ENCODE measurements at places on chromosomes 1 and 21.

DNA sequence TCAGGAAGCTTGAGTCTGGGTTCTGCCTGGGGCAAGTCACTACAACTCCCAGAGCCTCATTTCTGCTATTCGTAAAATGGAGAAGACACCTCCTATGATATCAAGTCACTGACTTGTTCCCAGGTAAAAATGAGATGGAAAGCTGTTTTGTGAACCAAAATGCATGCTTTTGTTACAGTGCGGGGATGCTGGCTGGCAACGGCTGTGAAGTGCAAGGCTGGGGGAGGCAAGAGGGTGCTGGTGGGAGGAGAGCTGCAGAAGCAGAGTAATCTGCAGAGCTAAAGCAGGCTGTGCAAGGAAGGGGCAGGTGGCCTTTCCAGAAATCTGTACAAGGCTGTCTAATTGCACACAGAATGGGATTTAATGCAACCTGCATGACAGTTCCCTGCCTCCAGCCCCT, 150.9 kb downstream of the CNIH3 start:
- no peak for DNase-seq

- DNase-seq = no peak
These were observed 7.7 kb downstream of the ITPKB start for GRCh38 chr1:226731257-226731893.

DNA sequence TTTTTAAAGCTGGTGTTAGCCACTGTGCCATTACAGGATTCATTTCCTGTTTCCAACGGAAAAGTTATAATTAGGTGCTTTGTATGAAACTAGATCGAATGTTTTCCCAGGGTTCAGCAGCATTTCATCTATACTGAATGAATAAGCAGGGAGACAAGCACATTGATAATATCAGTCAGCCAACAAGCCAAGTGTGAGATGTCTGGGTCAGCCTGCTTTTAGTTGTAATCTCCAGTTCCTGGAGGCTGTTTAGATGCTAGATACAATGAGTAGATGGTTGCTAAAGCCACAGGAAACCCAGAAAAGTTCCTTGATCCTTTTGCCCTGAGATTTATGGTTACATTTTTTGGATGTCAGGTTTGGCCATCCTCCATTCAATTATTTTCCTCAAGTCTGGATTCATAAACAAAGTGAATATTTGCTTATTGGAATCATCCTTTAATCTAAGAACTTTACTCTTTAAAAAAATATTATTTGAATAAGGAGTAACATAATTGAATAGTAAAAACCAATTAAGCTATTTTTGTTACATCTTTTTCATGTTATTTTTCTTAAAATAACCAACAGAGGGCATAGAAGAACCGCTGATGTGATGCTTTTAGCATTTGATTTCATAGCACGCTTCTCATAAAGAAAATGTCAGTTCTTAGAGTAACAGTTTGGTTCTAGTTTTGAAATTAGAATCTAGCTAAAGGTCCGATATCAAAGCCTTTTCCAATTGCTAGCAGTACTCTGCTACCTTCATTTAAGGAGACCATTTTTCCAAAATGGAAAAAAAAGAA, 76.6 kb downstream of the HSPA13 start:
- no peak for DNase-seq

GRCh38 chr1:7373876-7374562, 397.1 kb upstream of the VAMP3 start:
- no peak for DNase-seq

DNA sequence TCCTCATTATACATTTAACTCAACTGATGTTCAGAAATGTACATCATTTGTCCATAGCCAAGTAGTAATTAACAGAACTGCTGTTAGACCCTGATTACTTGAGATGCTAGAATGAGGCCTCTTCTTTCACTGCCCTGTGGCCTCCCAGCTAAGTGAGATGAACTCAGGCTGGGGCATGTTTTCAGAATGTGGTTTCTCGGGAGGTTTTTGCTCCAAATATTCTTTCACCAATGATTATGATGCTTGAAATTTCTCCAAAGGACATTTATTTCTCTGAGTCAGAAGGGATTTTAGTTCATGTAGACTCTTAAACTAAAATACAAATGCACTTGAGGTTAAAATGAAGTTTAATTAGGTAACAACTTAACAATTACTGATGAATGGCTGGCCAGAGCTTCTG, 34.6 kb upstream of the ADAMTS5 start:
- no peak for DNase-seq

- no peak for DNase-seq
These were observed 792 bp downstream of the GOLPH3L start for GRCh38 chr1:150696162-150696561.

GRCh38 chr1:159911326-159912070, 11.5 kb upstream of the CFAP45 start:
- DNase-seq = no peak

GRCh38 chr21:17644186-17644585, 31.5 kb upstream of the BTG3 start:
- DNase-seq = no peak

- DNase-seq = no peak
These were observed 225.4 kb upstream of the NRIP1 start for GRCh38 chr21:15289896-15290841.

DNA sequence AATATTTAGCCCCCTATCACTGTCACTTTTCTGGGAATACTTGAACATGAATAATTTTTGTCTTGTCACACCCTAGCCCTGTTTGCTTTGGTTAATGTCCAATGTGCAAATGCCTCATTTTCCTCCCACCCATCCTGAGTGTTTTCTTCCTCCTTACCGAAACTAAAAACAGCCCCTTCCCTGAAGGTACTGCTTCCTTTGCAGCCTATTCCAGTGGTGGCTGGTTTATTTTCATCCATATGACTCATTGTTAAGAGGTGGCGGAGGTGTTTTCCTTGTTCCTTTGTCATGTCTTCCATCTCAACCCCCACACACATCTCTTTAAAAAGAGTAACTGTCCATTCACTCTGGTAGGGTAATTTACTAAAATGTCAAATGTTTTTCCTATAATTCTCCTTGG, 40.4 kb downstream of the CD55 start:
- no peak for DNase-seq

DNA sequence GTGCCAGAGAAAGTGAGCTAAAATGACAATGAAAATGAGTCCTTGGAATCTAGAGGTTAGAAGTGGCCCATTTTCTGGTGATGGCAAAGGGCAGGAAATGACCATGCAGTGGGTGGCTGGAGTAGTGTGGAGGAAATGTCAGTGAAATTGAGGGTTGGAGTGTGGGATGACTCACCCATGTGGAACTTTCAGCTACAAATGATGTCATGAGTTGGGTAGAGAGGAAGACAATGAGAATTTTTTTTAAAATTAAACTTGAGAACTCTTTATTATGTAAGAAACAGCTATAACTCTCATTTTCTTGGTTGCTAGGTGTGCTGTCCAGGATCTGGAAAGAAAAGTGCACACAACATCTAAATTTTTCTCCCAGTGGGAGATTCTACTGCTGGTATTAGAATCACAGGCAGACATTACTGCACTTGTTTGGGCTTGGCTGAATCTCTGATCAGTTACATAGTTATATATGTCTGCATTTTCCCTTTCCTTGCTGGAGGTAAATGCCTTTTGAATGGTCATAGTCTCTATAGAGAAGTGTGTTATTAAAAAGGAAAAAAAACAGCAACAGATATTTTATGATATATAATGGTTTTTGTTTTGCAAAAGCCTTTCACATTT, 56.8 kb upstream of the GNG12 start:
- no peak for DNase-seq

DNA sequence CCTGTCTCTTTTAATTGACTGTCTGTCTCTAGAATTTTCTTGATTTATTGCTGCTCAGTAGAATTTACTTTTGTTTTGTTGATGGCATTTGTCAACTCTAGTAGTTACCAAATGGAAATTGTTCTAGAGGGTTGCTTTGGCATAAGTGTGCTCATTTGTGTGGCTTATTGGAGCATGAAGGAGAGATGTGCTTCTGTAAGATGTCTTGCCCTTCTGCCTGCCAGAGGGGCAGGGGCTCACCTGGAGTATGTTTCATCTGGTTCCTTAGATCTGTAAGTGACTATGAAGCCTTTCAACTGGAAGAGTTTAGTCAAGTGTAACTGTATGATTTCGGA, 345.5 kb downstream of the DISC1 start:
- DNase-seq = no peak

DNA sequence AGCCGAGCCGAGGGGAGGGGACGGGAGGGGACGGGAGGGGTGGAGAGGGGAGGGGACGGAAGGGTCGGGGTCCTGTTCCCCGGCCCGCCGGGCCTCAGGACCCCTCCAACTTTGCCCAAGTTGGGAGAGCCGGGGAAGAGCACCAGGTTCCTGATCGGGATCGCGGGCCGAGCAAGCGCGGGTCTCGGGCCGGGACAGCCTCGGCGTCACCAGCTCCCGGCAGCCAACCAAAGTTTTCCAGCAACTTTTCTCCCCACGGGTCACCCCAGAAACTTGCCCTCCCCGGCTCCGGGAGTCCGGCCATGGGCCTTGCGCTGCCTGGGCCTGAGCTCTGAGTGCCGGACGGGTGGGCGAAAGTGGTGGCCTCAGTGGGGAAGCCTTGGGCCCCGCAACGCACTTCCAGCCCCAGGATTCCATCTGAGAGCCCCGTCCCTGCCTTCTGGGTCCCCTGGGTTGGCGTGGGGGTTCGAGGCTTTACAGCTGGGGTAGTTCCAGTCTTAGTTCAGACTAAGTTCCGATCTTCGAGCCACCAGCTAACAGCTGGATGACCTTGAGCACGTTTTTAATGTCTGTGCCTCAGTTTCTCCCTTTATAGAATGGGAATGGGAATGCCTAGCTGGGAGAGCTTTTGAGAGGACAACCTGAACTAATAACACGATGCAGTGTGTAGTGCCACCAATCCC, 458 bp downstream of the ZC3H12A start:
- peak; percentile 65 for DNase-seq

GRCh38 chr1:170030212-170030611, 44.3 kb downstream of the KIFAP3 start:
- no peak for DNase-seq

- DNase-seq = no peak
These were observed 36.2 kb upstream of the LYST start for GRCh38 chr1:235902677-235903542.

- DNase-seq = no peak
These were observed 6.3 kb upstream of the ERRFI1 start for GRCh38 chr1:8032366-8032910.

- no peak for DNase-seq
These were observed 33.7 kb downstream of the PTGFRN start for GRCh38 chr1:116943438-116943837.

- DNase-seq = no peak
These were observed 343.1 kb downstream of the NPHP4 start for GRCh38 chr1:5649166-5649551.

GRCh38 chr1:86356247-86356646, 39.9 kb downstream of the ODF2L start:
- peak; percentile 23 for DNase-seq

DNA sequence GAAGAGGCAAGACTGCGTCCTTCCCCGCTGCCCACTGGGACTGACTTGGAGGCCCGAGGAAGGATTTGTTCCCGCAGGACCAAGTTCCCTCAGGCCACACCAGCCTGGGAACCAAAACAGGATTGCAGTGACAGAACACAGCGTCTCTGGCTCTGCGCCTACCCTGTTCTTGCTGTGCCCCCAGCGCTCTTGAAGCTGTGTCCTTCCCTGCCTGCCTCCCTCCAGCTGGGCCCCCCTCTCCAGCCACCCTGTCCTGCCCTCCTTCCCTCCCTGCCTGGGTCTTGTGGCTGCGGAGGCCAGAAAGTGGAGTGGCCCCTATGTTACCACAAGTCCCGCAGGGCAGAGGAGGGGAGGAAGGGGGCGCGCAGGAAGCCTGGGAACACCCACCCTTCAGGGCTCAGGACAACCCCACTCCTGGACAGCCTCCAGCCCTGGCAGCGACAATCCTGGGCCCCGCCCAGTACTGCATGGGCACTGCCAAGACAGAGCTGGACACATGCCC, 164.9 kb downstream of the DYRK1A start:
- DNase-seq = peak; percentile 64

DNA sequence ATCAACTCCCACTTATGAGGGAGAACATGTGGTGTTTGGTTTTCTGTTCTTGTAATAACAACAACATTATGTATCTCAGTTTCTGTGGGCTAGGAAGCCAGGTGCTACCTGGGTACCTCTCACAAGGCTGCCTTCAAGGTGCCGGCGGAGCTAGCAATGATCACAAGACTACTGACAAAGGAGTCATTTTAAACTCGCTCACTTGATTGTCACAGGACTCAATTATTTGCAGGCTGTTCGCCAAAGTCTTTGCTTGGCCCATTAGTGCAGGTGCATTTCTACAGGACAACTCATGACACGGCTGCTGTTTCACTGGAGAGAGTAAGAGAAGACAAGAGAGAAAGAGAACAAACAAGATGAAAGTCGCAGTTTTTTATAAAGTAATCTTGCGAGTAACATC, 1237.4 kb upstream of the TMPRSS15 start:
- DNase-seq = no peak

DNA sequence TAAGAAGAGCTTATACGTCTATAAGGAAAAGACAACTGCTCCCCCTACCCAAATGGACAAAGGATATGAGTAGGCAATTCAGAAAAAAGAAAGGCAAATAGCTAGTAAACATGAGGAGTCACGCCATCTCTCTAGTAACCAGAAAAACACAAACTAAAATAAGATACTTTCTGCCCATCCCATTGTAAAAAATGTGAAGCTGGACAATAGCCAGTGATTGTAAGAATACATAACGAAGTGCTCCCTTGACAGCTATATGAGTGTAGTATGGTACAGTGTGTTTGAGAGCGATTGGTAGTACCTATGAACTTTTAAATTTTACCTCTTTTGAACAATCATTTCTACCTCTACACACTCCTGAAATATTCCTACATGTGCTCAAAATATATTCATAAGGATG, 7.5 kb upstream of the GJA8 start:
- no peak for DNase-seq

GRCh38 chr1:60185684-60186083, 112.1 kb upstream of the C1orf87 start:
- DNase-seq = no peak

GRCh38 chr1:187570166-187570565, 741.4 kb downstream of the PLA2G4A start:
- no peak for DNase-seq

DNA sequence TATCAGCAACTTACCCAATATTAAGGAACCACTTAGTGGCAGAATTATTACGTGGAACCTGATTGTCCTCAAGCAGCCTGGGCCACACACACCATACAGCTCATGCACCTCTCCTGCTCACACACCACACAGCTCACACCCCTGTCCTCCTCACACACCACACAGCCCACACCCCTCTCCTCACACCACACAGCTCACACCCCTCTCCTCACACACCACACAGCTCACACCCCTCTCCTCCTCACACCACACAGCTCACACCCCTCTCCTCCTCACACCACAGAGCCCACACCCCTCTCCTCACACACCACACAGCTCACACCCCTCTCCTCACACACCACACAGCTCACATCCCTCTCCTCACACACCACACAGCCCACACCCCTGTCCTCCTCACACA, 36.8 kb upstream of the LAMC2 start:
- no peak for DNase-seq

GRCh38 chr1:18266391-18266790, 158.8 kb downstream of the IGSF21 start:
- no peak for DNase-seq

DNA sequence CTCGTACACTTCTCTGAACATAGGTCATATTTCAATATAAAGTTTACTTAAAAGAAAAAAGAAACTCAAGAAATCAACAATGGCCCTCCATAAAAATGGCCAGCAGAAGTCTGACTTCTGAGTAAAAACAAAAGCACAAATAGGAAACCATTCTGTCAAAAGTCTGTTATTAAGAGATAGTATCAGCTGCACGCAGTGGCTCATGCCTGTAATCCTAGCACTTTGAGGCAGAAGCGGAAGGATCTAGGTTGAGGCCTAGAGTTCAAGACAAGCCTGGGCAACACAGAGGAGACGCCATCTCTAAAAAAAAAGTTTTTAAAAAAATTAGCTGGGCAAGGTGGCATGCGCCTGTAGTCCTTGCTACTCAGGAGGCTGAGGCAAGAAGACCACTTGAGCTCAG, 67.3 kb downstream of the PUM1 start:
- DNase-seq = no peak
